DMS79 treated with DMSO at 0.1 percent for 48 hours (cell line): ENCODE measurements at places on chromosomes 2 and 18.

DNA sequence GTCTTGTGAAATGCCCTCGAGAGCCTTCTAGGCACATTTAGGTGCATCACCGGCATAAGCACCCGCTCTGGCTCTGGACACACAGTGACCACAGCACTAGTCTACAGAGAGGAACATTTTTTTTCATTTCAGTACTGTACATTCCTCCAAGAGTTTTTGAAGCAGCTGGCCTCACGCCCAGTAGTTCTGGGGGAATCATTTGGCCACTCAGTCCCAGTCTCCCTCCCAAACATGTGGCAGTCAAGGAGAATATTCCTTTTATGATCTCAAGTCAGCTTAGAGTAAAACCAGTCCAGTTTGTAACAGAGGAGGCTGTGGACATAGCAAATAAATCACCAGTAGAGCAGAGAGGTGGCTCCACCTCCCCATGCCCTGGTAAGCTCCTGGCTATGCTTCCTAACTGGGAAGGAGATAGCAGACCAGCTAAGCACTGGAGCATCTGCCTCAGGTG is 48.1 kb downstream of the KCNE4 start:
- DNase-seq = no peak

GRCh38 chr18:31275722-31276463 is 42.1 kb upstream of the DSG1 start:
- no peak for DNase-seq

- DNase-seq = no peak
These were observed 170.5 kb upstream of the ALKAL2 start for GRCh38 chr2:458425-458815.

GRCh38 chr2:102063941-102064678 is 72.3 kb downstream of the IL1R2 start:
- no peak for DNase-seq

- no peak for DNase-seq
These were observed 3.6 kb downstream of the TTR start for GRCh38 chr18:31595121-31595771.

DNA sequence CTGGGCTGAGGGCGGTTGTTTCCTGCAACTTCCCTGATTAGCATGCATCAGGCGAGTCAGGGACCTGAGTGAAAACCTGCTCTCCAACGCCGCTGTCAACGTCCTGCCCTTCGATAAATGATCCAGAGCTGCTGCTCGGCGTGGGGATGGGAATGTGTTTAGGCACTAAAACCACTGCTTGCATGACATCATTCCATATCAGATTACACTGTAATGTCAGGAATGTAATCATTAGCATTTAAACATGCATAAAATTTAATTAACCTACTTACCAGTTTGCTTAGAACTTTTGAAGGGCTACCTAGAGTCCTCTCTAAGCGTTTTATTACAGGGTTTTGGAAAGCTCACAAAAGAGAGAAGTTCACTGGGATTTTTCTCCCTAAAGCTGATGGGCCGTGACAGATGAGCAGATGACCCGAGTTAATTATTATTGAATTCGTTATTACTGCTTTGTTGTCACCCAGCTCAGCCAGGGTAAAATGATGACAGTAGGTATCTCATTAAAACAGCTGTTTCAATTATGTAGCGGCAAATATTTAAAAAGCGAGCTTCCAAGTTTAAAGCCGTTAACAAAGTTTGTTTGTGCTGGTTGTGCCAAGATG is 685.6 kb upstream of the SALL3 start:
- DNase-seq = no peak

DNA sequence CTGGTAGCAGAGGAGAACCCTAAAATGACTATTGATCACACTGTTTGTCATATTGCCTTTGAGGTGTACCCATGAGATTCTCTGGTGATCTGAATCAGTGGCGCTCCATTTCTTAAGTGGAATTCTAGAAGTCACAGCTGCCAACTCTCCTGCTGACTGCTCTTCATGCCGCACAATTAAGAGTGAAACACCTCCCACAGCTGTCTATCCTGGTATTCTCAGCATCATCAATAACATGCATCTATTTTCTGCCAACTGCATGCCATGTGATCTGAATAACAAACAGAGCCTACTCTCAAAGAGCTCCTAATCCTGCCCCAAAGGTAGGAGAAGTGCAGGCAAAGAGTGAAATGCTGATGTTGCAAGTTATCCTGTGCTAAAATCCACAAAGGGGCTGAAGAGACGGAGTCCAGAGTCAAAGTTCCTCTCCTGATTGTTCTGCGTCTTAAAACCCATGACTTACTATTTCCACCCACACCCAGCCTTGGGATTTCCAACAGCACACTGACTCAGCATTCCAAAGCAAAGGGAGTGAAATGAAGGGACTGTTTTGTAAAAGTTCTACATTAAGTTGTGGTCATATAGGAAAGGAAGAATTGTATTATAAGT is 13.7 kb upstream of the DAPL1 start:
- DNase-seq = no peak

DNA sequence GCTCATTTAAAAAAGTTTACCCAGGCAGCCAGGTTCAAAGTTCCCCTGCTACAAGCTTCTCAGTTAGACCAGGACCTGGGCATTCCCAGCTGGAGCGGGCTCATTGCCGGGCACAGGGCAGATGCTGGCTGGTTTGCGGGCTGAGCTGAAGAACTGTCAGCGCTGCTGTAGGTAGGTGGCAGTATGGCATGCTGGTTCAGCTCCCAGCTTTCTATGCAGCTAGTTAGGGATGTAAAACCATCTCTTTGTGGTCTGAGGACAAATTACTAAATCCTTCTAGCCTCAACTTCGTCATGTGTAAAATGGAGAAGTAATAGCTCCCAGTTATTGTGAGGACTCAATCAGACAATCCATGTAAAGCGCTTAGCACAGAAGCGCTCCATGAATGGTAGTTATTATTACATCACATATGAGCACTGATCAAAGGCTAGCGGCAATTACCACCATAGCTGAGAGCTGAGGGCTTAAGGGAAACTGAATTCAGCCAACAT is 2.4 kb upstream of the LDLRAD4 start:
- DNase-seq = peak; percentile 69

- DNase-seq = peak; percentile 17
These were observed 12.8 kb upstream of the FSHR start for GRCh38 chr2:49167131-49167530.

DNA sequence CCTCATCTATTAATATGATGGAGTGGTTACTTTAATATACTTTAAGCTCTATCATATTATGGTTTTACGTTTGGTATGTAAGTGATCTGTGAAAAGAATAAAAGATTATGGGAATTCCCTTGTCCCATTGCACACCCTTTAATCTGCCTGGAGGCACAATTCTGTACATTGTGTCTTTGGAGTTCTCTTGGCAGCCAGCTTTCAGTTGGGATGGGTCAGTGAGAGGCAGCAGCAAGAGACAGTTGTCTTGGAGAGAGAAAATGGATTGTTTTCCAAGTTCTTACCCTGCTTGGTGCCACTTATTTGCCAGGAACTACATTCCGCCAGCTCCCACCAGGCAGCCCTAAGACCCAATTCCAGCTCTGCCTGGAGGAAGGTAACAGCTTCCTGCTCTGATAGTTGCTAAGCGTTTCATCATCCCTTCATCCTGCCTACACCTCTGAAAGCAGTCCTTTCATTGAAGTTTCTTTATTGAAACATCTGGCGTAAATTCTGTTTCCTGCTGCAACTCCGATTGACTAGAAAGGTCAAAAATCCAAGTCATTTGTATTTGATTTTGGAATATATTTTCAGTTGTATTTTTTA is 365.2 kb downstream of the AKAIN1 start:
- DNase-seq = no peak

GRCh38 chr2:196606516-196606915 is 33.0 kb upstream of the CCDC150 start:
- no peak for DNase-seq

- DNase-seq = no peak
These were observed 20.3 kb upstream of the GLI2 start for GRCh38 chr2:120715353-120715752.

GRCh38 chr2:223870840-223871611 is 33.6 kb upstream of the AP1S3 start:
- no peak for DNase-seq

- DNase-seq = no peak
These were observed 175.7 kb upstream of the PGAP1 start for GRCh38 chr2:197102231-197102630.

GRCh38 chr2:101328474-101329007 is 20.0 kb upstream of the RNF149 start:
- DNase-seq = no peak

- no peak for DNase-seq
These were observed 125.5 kb downstream of the SMAD7 start for GRCh38 chr18:48825101-48825745.

DNA sequence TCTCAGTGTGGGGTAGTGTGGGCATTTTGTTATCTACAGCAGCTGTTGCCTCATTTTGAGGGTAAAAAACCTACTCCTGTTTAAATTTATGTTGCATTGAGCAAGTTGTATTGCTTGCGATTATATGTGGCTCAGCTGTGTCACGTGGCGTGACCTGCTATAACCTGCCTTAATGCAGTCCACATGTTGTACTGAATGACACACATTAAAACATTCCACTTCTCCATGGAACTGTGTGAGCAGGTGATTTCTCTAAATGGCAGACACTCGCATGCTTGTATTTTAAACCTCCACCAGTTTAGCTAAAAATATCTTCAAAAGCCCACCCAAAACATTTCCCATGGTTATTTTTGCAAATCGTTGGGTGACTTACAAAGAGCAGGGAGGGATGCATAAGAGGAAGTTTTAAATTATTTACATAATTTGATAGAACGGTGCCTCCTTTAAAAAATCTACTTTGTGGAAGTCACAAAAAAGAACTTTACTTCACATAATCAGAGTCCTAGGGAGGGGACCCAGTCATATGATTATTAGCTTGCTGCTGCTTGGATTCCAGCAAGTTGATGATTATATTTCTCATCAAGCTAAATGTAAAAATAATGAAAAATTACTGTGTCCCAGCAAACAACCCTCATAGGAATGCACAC is 163.3 kb upstream of the ZEB2 start:
- DNase-seq = no peak

DNA sequence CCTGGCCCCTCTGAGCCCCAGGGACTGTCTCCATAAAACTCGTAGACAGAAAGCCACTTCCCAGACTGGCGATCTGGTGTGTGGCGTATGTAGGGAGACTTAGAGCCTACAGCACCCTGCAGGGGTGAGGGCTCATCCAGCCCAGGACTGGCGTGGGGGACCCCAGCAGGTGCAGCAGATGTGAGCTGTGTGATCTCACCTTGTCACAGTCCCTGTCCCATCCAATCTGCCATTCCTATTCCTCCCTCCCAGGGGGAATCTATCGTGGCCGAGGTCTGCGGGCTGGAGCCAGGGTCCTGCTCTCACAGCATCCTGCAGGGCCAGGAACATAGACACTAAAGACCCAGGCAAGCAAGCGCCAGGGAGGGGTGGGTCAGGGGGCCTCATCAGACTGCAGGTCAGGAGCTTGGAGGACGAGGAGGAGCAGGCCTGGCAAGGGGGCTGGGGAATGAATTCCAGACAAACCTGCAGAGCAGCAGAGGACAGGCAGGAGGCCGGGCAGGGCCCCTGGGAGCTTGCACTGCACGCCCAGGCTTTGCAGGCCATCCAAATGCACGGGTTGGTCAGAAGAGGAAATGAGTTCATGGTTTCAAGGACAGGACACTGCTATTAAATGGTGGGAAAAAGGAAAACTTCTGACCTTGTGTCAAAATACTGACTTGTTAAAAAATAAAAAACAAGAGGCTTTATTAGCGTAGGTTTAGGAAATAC is 32.5 kb downstream of the HS6ST1 start:
- no peak for DNase-seq

DNA sequence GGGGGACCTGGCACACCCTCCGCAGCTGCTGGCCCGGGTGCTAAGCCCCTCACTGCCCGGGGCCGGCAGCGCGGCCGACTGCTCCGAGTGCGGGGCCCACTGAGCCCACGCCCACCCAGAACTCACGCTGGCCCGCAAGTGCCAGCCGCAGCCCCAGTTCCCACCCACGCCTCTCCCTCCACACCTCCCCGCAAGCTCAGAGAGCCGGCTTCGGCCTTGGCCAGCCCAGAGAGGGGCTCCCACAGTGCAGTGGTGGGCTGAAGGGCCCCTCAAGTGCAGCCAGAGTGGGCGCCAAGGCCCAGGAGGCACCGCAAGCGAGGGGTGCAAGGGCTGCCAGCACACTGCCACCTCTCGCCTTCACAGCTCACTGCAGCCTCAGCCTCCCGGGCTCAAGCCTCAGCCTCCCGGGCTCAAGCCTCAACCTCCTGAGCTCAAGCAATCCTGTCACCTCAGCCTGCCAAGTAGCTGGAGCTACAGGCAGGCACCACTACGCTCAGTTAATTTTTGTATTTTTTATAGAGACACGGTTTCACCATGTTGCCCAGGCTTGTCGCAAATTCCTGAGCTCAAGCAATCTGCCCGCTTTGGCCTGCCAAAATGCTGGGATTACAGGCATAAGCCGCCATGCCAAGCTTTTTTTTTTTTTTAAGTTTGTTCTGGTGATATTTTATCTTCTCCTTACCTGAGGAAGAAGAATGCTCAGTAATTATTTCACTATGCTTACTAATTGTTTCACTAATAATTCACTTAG is 71.7 kb upstream of the CDCA7 start:
- no peak for DNase-seq

GRCh38 chr2:9805435-9806297 is 37.6 kb upstream of the TAF1B start:
- DNase-seq = no peak

- DNase-seq = no peak
These were observed 162.7 kb upstream of the ETAA1 start for GRCh38 chr2:67234440-67234839.

- DNase-seq = no peak
These were observed 92.0 kb upstream of the LMAN1 start for GRCh38 chr18:59451073-59451472.

GRCh38 chr2:36354811-36355150 is 797 bp upstream of the CRIM1 start:
- DNase-seq = no peak

DNA sequence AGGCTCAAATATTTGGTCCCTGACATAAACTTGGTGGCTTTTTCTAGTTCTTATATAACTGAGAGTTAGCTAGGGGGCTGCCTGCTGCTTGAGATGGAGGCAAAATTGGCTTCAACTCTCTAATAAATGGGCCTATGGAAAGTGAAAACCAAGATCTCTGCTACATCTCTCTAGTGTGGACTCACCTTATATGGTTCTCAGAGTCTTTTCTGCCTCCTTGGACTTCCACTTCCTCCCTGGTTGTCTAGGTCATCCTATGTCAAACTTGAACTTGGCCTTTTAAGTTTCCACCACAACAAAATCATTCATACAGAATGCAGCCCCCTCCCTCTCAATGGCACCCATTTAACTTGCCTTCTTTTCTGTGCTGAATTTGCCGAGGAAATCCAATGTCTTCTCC is 23.9 kb upstream of the ARHGAP25 start:
- no peak for DNase-seq

GRCh38 chr2:160368988-160369930 is 124.3 kb downstream of the RBMS1 start:
- no peak for DNase-seq
